NCI-H460 (cell line): ENCODE measurements at places on chromosomes 6 and 20. TPM values are rescaled to one million over a fixed set of nuclear protein-coding genes. Genes with fewer than 3 reads are reported as not detected.

The BNIP5 gene
- total RNA-seq: not detected in 2 replicates

The TGM3 gene
- total RNA-seq: 0.10 and 0.20 TPM in 2 replicates

The TDRD6 gene
- total RNA-seq: 0.25 and 0.35 TPM in 2 replicates

The IL17A gene
- not detected in 2 replicates for total RNA-seq

The PSORS1C1 gene
- 0.09 and 0.37 TPM in 2 replicates for total RNA-seq

The ARMC2 gene
- 1.6 and 3.1 TPM in 2 replicates for total RNA-seq

The ADAM33 gene
- total RNA-seq: 0.10 and 0.12 TPM in 2 replicates

- no peak for DNase-seq
Observed at GRCh38 chr6:130928158-130928912, 101.1 kb downstream of the SMLR1 start.

- no peak for DNase-seq
Observed at GRCh38 chr20:14744723-14745122, 407.3 kb upstream of the FLRT3 start.

DNA sequence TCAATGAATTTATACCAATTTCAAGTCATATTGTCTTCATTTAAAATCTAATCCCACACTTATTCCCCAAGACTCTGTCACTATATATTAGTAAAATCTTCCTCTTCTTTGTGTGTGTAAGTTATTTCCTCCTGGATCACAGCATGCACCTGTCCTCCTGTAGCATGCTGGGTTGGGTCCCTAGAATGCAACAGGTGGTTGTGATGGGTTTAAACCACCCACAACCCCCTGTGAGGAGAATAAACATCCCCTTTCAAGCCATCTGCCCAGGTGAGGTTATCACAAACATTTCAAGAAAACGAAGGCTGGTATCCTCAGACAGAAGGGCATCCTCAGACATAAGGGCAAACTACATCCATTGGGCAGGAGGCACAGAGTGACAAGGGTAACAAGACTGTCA, 26.4 kb downstream of the DZANK1 start:
- no peak for DNase-seq

DNA sequence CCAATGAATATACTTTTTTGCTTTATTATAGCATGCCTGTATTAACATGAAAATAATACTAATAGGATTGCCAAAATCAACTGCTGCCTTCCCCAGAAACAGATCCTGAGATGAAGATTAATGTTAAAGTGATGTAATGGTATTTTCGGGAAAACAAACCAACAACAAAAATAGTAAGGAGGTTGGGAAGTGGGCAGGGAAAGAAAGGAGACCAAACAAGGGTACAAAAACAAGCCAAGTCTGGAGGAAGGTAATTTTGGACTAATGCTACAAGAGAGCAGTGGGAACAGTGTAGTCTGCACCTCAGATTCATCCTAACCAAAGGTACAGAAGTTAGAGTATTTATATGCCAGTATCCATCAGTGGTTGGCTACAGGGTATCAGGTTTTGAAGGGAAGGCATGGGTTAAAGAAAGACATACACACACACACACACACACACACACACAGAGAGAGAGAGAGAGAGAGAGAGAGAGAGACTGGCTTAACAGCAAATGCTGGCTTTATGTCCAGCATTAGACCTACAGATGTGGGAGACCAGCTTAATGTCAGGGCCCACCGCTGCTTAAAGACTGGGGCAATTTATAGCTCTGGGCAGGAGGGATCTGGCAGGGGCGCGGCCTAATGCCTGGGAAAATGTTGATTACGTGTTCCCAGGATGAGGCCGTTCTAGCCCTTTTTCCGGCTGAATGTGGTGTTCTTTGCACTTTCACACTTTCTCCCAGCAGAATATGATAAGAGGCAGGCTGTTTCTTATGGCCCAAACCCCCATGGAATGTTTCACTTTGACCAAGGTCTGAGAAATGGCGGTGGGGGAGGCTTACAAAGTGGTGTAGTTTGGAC, 3.8 kb upstream of the SLC17A1 start:
- DNase-seq: no peak

DNA sequence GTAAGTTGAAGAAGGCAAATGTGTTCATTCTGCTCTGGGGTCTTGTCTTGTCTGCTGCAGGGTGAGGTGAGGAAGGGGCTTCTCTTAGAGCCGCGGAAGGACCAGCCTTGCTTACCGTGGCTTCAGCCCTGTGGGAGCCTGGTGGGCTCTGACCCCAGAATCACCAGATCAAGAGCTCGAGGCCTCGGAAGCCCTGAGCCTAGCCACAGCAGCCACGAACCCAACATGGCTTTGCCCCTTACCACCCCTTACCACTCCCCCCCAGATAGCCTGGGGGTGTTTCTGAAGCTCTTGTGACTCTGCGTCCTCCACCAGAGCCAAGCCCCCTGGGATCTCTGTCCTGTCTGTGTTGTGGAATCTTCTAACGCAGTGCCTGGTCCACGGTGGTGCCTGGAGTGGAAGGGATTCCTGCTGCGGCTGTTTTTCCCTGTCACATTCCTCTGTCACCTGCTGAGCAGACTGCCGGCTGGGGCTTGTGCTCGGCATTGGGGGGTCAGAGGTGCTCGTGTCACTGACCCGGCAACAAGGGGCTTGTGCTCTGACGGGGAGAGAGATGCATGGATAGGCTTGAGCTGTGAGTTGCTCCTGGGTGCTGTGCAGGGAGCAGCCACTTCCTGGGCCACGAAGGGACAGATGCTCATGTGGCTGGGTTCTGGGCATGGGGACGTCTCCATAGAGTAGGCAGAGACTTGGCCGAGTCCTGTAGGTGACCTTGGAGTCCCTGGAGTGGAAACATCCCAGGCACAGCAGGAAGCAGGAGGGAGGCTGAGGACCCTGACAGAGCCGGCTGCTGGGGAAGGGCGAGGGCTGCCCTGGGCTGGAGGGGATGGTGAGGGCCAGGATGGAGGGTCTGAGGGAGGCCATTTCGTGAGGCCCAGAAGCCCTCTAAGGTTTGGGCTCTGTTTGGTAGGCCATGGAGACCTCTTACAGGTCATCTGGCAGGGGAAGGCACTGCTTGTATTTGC, 316.0 kb downstream of the QKI start:
- DNase-seq: no peak

- DNase-seq: peak; percentile 36
Observed at GRCh38 chr6:50271266-50271665, 221.5 kb upstream of the DEFB112 start.

DNA sequence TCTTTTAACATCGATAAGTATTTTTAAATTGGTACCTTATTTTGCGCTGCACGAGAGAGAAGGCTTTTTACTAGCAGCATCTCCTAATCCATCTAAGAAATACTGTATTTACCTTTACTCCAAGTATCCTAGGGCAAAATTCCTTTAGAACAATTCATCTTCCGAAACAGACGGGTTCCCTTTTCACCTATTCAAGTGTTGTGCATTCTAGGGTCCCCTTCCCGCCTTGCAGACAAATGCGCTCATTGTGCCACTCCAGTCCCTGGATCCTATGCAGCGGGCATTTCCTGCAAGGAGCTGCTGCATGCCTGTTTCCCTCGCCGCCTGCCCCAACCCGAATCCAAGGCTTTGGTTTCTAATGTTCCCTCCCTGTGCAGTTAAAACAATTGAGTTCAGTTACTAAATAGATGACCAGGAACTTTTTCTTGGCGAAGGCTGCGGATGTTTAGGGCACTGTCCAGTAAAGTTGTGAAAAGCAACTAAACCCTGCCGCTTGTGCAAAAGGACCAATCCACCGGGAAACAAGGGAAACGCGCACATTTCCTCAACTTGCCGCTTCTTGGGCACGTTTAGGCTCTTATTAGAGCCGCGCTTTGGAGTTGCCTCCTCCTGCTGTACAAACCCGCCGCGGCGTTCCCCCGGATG, 556 bp upstream of the SCAF8 start:
- DNase-seq: peak; percentile 13

DNA sequence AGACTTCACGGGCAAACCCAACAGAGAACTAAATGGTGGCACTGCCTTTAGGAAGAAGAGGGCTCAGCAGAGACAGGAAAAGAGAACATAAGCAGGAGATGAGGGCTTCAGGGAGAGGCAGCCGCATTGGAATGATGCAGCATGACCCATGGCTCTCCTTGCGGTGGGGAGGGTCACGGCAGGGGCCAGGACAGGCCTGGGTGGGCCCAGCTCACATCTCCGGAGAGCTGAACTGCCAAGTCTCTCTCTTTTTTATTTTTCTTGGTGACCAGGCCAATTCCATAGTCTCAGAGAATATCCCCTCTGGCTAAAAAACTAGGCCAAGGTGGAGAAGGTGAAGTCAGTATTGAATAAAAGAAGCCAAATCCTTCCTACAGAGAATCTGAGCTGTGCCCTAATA, 77.5 kb upstream of the TRAF3IP2 start:
- no peak for DNase-seq

DNA sequence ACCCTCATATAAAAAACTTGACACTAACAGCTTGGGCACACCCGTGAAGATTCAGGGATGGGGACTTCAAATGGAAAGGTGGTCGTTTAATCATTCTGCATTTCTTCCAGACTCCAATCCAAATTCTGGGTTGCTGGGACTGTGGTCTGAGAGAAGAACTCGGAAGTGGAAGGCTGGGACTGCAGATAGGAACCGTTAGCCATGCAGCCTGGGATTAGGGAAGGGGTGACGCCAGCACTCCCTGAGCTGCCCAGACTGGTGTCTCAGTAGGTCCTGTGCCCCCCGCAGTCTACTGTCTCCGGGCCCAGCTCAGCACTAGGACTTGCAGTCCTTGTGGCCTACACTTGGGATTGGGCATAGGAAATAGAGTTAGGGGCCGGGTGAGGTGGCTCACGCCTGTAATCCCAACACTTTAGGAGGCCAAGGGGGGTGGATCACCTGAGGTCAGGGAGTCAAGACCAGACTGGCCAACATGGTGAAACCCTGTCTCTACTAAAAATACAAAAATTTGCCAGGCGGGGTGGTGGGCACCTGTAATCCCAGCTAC, 511 bp upstream of the CLIC1 start:
- DNase-seq: no peak

DNA sequence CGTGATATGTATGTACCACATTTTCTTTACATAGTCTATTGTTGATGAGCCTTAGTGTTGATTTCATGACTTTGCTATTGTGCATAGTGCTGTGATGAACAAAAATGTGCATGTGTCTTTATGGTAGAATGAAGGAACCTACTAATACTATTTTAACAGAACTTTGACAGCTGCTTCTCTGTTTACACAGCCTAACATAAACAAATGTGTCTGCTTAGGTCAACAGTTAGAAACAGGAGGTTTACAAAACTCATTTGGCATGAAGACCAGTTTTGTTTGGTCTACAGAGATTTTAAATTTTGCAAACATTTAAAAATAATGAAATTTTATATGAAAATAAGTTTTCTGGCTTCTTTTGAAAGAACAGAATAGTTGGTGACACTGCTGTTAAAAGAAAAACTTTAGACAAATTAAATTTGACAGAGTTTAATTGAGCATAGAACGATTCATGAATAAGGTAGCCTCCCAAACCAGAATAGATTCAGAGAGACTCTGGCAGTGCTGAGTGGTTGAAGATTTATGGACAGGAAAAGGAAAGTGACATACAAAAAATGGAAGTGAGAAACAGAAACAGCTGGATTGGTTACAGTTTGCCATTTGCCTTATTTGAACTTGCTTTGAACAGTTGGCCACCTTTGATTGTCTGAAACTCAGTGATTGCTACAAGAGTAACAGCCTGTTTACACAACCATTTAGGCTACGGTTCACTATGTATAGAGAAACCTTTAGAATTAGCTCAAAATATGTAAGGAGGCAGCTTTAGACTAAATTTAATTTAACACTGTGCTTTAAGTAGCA, 715.8 kb upstream of the HS3ST5 start:
- no peak for DNase-seq

DNA sequence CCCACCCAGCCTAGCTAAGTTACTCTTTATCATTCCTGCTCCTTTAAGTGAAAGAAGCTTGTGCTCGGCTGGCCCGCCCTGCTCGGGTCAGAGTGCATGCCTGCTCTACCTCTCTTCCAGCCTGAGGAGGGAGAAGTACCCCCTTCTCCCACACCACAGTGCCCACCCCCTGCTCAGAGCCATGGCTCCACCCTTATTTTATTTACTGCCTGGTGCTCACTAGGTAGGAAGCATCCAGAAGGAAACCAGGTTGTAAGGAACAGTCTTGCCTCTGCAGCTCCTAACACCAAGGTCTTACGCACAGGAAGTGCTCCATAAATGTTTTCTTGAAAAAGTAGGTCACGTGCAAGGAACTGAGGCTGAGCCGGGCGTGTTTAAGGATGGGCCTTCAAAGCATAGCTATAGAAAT, 105.7 kb upstream of the SNX9 start:
- no peak for DNase-seq

- no peak for DNase-seq
Observed at GRCh38 chr6:142756215-142756630, 188.8 kb downstream of the HIVEP2 start.

GRCh38 chr20:21767739-21768223, 62.3 kb downstream of the PAX1 start:
- DNase-seq: no peak

- no peak for DNase-seq
Observed at GRCh38 chr6:139173172-139173571, 38.3 kb downstream of the HECA start.

DNA sequence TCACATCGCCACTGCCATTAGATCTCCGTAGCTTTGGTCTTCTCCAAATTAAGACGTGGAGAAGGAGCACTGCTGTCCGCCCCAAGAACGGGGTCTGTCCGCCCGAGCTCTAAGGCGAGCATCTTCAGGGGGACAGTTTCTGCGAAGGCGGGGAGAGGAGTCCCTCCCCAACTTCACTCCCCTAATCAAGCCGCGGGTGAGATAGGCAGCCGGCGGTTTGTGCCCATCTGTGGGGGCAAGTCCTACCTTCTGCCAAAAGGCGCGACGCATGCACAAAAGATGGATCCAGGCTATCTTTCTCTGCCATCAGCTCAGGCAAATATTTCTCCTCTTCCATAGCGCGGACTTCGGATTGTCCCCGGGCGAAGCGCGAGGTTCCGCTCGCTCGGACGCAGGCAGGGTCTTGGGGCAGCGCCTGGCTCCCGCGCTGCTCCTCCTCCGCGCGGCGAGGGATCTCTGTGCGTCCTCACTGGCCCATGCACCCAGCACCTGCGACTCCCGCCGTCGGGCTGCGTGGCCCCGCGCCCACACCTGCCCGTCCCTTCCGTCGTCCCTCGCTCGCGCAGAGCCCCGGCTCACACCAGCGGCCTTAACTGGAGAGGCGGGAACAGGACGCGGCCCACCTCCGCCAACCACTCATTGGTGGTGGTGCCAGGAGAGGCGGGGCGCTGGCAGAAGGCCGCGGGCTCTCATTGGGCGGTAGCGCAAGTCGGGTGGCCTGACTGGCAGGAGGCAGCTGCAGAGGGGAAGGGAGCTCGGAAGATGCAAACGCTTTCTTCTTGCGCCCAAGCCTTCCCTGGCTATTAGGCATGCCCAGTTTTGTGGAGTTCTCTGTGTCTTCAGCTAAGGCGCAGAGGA, at the start of gene KHDRBS2:
Gene KHDRBS2 (minus strand): TSS at position 614 of the 858 bp plus-strand sequence.
- DNase-seq: peak; percentile 23

DNA sequence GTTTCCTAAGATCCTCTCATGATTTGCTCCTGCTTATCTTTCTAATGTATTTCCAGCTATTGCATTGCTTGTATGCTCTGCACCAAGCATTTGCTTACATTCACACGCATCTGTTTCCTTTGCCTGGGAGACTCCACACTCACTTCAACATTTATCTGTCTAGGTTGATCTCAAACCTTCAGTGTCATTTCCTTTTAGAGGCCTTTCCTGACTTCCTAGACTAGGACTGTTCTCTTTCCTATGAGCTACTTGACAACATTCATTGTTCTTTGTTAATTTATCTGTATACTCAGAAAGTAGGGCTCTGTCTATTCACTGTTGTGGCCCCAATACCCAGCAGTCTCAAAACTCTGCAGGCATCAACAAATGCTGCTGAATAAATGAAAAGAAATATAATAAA, 84.4 kb downstream of the WASF1 start:
- no peak for DNase-seq

GRCh38 chr6:159620947-159621346, 72.1 kb downstream of the SOD2 start:
- no peak for DNase-seq

- DNase-seq: peak; percentile 48
Observed at GRCh38 chr20:19828232-19828631, 70.2 kb downstream of the RIN2 start.
